ENCODE measurements at places on chromosomes 16 and 17.

DNA sequence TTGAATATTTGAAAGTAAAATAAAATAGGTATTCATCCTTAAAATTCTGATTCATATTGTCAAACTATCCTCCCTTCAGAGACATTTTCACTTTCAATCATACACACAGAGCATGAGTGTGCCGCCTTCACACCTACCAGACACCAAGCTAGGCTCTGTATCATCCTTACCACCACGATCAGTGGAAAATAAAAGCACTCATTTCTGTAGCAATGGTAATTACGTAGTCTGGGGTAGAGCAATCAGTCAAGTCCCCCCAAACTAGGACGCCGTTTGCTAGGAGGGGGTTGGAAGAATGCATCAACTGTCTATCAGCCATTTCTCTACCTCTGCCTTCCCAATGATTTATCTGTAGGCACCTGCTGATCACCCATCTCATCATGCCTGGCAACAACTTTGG, 84.6 kb upstream of the GRIN2A start:
- no peak for DNase-seq

GRCh38 chr17:77735566-77736198, 222.8 kb upstream of the TNRC6C start:
- DNase-seq, result no peak

DNA sequence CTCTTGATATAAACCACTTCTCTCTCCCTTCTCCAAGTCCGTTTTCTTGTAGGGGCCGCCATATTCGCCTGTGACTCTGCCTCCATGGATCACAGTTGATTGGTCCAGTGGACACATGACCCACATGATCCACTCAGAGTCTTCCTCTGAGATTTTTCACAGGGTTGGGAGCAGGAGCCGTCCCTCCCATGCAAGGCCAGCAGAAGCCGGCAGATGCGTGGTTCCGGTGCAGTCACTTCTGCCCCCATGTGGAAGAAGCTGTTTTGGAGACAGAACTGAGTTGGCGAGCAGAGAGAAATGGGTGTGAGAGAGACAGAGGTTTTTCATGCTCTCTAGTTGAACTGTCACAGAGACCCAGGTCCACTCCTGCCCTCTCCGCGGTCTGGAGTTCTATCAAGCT, 83.3 kb downstream of the C16orf95 start:
- no peak for DNase-seq

- no peak for DNase-seq
Observed at GRCh38 chr17:56616239-56616638, 22.7 kb downstream of the NOG start.

GRCh38 chr17:4314618-4315017, 50.8 kb upstream of the ANKFY1 start:
- DNase-seq, result no peak

- no peak for DNase-seq
Observed at GRCh38 chr17:19673623-19674022, 25.1 kb downstream of the ALDH3A2 start.

DNA sequence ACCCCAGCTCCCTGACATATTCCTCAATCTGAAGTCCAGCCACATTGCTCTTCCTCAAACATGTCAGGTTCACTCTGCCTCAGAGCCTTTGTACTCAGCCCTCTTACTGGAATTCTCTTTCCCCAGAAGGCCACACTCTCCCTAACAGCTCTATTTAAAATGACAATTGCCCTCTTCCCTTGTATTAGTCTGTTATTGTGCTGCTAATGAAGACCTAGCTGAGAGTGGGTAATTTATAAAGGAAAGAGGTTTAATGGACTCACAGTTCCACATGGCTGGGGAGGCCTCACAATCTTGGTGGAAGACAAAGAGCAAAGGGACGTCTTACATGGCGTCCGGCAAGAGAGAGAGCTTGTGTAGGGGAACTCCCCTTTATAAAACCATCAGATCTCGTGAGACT, 46.0 kb downstream of the HS3ST2 start:
- DNase-seq, result no peak

GRCh38 chr17:3036800-3037199, 26.6 kb downstream of the OR1D5 start:
- DNase-seq, result no peak

DNA sequence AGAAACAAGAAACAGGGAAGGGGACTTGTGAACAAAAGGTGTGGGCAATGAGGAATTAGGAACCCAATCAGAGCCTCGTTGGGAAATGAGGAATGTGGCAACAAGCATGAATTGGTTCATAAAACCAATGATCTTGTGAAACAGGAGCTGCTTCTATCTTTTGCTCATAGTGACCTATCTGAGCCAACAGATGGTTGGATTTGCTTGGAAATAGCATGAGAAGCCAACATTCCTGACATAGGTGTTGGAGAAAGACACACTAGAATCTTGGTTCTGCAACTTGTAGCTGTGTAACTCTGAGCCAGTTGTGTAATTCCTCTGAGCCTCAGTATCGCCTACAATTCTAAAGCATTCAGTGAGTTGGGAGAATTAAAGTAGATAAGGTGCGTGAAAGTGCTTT, 251.9 kb upstream of the AXIN2 start:
- no peak for DNase-seq
